ENCODE measurements at places on chromosomes 11 and 22.

DNA sequence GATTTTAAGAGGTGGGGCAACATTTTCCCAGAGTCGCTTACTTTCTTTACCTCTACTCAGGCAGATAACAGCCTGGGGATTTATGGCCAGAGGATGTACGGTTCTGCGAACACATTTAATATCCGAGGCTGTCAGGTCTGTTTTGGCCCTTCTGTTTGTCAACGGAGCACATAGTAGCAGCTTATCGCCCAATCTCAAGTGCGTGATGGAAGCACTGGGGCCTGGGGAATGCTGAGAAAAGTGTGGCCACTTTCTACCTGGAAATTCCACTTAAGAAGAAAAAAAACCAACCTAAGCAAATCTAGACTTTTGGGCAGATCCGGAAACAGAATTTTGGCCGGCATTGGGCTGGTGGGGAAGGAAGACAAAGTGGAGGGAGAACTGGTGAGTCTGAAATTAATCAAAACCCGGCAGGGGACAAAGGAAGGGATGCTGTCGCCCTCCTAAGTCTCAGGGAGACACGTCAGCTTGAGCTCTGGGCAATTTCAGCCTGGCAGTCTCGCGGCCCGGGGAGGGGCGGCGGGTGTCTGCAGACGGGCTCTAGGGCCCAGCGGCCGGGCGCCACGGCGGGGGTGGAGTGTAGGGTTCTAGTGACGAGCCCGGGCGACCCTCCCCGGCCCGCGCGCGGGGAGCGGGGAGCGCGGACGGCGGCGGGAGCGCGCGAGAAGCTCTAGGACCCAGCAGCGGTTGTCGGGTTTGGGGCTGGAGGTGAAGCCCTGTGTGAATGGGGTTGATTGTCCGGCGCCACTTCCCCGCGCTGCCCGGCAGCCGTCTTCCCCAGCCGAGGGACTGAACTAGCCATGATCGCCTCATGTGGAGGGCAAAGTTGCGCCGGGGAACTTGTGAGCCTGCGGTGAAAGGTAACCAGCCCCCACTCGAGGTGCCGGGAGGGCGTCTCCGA, at the start of gene AMOTL1:
AMOTL1 (plus strand) TSS at position 656 of the 901 bp plus-strand sequence; CDS start at position 812, 156 bp downstream.
- peak within 1 kb of the TSS; percentile 96 for H3K27ac ChIP-seq
- H3K4me3 ChIP-seq = no peak within 1 kb of the TSS
- no peaks in the 10 kb centered on the region for H3K27me3 ChIP-seq

GRCh38 chr11:77525455-77526091, 51.7 kb upstream of the PAK1 start:
- H3K27me3 ChIP-seq = no peaks in the 10 kb centered on the region
- no peaks in the 10 kb centered on the region for H3K4me1 ChIP-seq
- no peak for DNase-seq
- no peaks in the 10 kb centered on the region for H3K36me3 ChIP-seq
- no peak overlapping the region for H3K4me3 ChIP-seq

DNA sequence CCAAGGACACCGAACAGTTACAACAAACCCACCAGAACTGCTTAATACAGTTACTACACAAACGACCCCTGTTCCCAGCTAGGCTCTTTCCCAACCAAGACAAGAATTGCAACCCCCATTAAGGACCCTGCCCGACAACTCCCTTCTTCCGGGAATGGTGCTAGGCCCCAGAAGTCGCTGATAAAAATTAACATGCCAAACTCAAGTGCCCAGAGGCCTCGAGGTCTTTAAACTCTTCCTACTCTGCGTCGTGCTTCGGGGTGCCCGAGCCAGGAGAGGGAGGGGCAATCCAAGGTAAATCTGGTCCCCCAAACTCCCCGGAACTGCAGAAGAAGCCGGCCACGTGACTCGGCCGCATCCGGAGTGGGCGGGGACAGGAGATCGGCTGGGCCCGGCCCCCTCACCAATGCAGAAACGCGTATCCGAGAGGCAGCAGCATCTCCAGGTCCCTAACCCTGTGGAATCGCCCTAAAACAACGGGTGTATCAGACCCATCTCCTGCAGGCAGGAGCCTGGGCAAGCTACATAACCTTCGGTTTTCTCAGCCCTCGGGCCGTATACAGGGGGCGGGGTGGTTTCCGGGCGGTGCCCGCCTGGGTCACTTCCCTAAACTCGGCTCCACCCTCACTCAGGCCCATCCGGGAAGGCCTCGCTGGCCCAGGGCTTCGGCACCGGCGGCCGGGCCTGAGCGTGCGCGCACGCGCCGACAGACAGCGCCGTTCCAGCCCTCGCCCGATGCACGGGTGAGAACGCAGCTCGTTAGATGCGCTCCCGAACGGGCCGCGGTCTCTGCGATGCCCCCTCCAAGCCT, 1.1 kb downstream of the CFL1 start:
- H3K36me3 ChIP-seq = peaks cover 32% of the 10 kb centered on the region
- H3K27ac ChIP-seq = peak overlapping the region; percentile 84
- peak overlapping the region; percentile 93 for H3K4me3 ChIP-seq
- peaks cover 3% of the 10 kb centered on the region for H3K27me3 ChIP-seq
- H3K4me1 ChIP-seq = peaks cover 27% of the 10 kb centered on the region

DNA sequence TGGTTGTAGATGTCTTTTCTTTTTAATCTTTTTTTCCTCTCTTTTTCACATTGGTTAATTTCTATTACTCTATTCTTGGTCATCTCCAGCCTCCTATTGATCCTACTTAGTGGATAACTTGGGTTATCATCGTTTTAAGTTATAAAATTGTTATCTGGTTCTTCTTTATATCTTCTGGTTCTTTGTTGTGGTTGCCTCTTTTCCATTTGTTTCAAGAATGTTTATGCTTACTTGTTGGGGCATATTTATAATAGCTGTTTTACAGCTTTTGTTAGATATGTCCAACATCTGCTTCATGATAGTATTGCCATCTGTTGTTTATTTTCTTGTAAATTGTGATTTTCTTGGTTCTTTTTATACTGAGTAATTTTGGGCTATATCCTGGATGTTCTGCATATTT, 1429.6 kb downstream of the TBC1D22A start:
- H3K27ac ChIP-seq = no peak overlapping the region
- no peak for DNase-seq
- H3K36me3 ChIP-seq = no peaks in the 10 kb centered on the region

DNA sequence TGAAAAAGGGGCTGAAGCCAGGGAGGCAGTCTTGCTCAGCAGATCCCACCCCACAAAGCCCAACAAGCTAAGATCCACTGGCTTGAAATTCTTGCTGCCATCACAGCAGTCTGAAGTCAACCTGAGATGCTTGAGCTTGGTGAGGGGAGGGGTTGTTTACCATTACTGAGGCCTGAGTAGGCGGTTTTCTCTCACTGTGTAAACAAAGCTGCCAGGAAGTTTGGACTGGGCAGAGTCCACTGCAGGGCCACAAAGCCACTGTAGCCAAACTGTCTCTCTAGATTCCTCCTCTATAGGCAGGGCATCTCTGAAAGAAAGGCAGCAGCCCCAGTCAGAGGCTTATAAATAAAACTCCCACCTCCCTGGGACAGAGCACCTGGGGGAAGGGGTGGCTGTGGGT, 746.1 kb upstream of the LRRC4C start:
- H3K36me3 ChIP-seq = peaks cover 3% of the 10 kb centered on the region
- DNase-seq = no peak
- H3K27ac ChIP-seq = no peak overlapping the region

- H3K27ac ChIP-seq = no peak overlapping the region
- H3K4me1 ChIP-seq = peaks cover 18% of the 10 kb centered on the region
- peaks cover 8% of the 10 kb centered on the region for H3K36me3 ChIP-seq
- no peak overlapping the region for H3K4me3 ChIP-seq
- no peaks in the 10 kb centered on the region for H3K27me3 ChIP-seq
- DNase-seq = no peak
Measured at GRCh38 chr11:22635689-22636088, 10.1 kb upstream of the FANCF start.

DNA sequence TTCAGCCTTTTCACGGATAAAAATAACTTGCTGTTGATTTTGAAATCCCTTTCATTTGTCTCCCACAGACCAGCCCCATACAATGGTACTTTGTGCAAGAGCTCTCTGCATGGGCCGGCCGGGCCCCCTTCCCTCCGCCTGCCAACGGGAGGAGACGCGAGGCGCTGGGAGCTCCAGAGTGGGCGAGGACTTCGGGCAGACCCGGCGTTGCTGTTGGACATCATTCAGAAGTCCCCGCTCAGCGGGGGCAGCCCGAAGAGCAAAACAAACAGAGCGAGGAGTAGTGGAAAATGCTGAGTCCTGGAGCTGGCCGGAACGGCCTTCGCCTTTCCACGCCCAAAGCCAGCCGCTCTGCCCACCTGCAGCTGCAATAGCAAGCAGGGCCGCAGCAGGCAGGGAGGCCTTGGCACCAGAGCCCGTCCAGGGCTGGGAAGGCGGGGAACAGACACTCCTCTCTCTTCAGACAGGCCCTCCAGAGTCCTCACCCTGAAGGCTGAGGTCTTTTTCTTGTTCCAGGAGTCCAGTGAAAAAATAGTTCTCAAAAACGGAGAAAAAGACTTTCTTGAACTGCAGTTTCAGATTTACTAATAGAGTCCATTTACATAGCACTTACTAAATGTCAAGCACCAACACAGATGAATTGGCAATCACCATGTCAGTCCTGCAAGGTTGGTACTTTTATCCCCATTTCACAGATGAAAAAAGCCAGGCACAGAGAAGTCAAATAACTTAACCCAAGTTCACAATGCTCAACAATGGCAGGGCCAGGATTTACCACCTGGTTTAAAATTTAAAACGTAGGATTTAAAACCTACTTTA, 135.5 kb downstream of the ETS1 start:
- H3K27me3 ChIP-seq = peaks cover 6% of the 10 kb centered on the region
- peaks cover 14% of the 10 kb centered on the region for H3K4me1 ChIP-seq
- H3K4me3 ChIP-seq = no peak overlapping the region

GRCh38 chr11:60594998-60595642, 79.9 kb downstream of the MS4A13 start:
- H3K27ac ChIP-seq = no peak overlapping the region
- no peaks in the 10 kb centered on the region for H3K4me1 ChIP-seq
- no peak overlapping the region for H3K4me3 ChIP-seq
- no peaks in the 10 kb centered on the region for H3K36me3 ChIP-seq
- no peaks in the 10 kb centered on the region for H3K27me3 ChIP-seq
- DNase-seq = no peak

DNA sequence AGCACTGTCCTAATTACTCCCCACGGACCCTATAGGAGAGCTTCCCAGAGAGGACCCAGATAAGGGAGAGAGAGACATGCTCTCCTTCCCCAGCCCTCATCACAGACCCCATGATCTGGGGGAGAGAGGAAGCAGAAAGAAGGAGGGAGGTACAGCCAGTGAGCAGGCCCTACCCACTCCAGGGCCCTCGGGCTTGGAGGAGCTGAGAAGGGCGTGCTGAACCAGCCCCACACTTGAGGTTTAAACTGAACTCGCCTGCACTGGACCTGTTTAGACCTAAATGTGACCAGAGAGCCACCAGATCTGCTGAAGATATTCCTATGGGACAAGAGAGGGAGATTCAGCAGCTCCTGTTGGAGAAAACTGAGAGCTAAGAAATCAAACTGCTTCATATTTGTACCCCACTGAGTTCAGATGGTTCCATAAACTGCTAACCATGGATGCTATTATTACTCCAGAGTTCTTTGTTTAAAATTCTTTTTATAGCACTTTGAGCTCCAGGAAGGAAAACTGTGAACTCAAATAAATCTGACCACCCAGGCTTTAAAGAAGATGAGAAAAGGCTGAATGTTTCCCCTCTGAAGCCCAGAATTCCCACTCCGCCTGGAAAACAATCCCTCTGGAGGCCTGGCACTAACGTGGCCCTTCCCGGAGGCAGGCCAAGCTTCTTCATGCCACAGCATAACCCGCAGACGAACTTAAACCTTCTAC, 67.2 kb downstream of the EFCAB6 start:
- H3K36me3 ChIP-seq = peaks cover 5% of the 10 kb centered on the region
- no peak for DNase-seq
- no peak overlapping the region for H3K4me3 ChIP-seq
- H3K4me1 ChIP-seq = peaks cover 7% of the 10 kb centered on the region
- no peak overlapping the region for H3K27ac ChIP-seq
- peaks cover 20% of the 10 kb centered on the region for H3K27me3 ChIP-seq

GRCh38 chr22:27780161-27780575, 21.4 kb downstream of the MN1 start:
- H3K36me3 ChIP-seq = peaks cover 5% of the 10 kb centered on the region
- peaks cover 47% of the 10 kb centered on the region for H3K4me1 ChIP-seq
- DNase-seq = no peak
- H3K27me3 ChIP-seq = peaks cover 3% of the 10 kb centered on the region
- no peak overlapping the region for H3K4me3 ChIP-seq

DNA sequence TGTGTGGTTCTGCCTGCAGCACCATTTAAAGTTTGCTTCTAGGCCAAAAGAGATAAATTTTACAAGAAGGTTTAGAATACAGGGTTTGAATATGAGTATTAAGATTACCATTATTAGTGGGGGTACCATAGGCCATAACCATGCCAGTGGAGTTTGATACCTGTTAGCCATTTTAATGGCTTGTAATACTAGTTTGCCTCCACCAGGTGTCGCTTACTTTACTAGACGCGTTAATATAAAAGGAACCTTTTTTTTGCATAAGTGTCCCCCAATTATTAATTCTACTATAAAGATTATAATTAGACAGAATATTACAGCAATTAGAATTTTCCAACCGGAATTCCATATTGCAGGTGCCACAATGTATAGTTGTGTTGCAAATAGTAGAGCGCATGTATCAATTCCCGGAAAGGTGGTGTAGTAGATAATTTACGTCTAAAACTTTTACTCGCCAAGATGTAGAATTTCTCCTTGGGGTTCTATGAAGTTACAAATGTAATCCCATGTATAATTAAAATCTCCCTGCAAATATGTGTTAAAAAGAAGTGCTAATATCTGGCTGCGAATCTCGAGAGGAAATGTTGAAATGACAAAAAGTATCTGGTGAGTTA, 16.1 kb downstream of the MS4A6E start:
- H3K27me3 ChIP-seq = no peaks in the 10 kb centered on the region
- H3K36me3 ChIP-seq = no peaks in the 10 kb centered on the region
- H3K4me1 ChIP-seq = no peaks in the 10 kb centered on the region
- H3K27ac ChIP-seq = no peak overlapping the region
- H3K4me3 ChIP-seq = no peak overlapping the region
- DNase-seq = no peak

Measured in type B pancreatic cell (in vitro differentiated cells).